NCI-H774 (cell line): ENCODE measurements at places on chromosomes 3 and 15.

GRCh38 chr3:63949005-63949404 lies 36.8 kb upstream of the SCAANT1 start:
- DNase-seq = no peak

DNA sequence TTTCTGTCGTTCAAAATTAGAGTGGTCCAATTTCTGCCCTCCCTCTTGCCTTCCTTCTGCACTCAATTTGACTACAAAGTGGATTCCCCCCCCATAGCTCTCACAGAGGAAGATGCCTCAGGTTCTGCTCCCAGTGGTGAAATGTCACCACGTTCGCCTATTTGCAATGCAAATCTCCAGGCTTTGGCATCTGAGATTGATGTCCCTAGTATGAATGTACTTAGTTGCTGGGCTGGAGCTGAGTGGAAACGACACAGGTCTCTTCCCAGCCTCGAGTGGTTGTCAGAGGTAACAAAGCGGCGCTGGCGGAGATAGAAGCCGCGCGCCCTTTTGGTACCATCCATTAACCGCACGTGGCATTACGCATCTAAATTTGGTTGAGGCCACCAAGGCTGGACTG lies 860.1 kb downstream of the MCTP2 start:
- no peak for DNase-seq

DNA sequence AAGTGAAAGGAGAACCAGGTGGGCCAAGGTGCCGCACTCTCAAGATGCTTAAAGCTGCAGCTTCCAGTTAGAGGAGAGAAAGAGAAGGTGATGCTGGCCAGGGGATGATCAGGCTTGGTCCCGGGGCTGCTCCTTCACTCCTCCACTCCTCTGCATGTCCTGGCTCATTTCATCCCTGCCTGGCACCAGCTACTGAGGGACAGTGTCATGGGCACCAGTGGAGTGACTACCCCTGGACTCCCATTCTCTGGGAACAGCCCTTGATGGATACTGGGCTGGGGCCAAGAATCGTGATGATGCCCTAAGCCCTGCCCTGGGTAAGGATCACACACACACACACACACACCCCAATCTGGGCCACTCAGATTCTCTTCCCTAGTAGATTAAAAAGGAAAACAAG lies 243.7 kb downstream of the UACA start:
- no peak for DNase-seq

DNA sequence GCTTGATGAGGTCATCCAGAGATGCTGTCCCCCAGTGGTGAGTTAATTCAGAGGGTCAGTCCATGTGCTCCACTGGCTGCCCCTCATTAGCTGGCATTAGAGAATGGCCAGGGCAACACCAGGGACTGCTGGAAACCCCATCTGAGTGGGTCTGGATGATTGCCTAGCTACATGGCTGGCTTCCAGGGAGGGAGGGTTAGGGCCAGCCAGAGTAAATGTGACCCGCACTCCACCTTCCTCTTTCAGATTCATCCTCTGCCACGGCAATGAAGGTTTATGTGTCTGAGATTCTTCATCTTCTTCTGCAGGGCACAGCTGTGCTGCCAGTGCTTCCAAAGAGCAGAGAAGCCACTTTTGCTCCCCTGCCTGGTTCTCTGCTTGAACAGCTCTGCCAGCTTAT lies 391.9 kb downstream of the OCA2 start:
- no peak for DNase-seq

- DNase-seq = no peak
These were observed 10.7 kb downstream of the CCDC32 start for GRCh38 chr15:40554161-40554525.

GRCh38 chr3:119762876-119763275 lies 19.0 kb upstream of the NR1I2 start:
- DNase-seq = no peak

DNA sequence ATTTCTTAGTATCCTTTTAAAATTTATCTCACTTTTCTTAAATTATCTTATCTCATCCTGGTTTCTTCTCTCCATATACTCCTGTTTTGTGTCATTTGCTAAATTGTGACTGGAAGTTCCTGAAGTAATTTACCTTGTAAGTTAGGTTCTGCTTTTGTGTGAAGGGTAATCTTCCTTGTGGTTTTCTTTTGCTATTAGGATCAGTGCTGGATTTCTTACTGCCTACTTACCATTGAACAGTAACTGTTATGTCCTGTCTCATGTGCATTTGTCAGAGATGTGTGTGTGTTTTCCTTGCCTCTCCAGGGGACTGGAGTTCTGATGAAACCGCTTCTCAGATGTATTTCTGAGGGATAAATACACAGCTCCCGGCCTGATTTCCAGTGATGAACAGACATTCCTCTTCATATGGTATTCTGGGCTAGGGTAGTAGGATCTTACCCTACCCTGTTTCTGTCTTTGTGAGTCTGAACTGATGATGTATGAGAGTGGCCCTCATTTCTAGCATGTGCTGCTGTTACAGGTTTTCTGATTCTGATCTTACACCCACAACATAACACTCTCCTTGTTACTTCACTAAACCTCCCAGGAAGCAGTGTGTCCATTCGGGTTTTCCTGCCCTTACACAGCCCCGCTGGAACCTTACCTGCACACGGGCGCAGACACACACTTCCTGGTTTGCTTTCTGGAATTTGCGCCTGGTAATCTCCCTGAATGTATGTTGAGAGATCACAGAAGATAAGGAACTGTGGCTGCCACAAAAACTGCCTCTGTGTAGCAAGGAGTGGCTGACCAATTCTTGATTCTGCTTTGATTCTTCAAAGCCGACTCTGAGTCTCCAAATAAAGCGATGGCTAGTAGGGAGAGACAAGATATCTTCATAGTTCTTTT lies 14.7 kb downstream of the PAK2 start:
- no peak for DNase-seq

GRCh38 chr15:67062369-67062985 lies 2.9 kb upstream of the SMAD3 start:
- DNase-seq = no peak

- no peak for DNase-seq
These were observed at the start of gene ITGB5 for GRCh38 chr3:124887177-124887931. Gene ITGB5 (minus strand): TSS chr3:124887365. CDS start chr3:124887000, 365 bp downstream.

- DNase-seq = no peak
These were observed 189.4 kb downstream of the WNT5A start for GRCh38 chr3:55297706-55298105.

DNA sequence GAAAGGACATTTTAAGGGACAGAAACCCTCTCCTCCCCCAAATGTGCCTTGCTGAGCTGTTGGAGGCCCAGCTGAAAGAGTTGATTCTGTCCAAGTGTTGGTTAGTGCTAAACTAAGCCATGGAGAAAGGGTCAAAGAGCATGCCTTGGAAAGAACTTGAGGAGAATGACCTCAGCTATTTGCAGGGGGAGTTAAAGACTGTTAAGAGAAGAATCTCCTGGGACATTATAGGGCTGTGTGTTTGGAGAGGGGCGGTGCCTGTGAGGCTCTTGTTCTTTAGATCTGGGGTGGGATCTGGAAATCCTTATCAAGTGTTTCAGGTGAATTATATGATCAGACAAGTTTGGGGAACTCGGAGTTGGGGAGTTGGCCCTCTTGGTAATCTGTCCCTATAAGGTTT lies 13.0 kb downstream of the FNDC3B start:
- DNase-seq = no peak

DNA sequence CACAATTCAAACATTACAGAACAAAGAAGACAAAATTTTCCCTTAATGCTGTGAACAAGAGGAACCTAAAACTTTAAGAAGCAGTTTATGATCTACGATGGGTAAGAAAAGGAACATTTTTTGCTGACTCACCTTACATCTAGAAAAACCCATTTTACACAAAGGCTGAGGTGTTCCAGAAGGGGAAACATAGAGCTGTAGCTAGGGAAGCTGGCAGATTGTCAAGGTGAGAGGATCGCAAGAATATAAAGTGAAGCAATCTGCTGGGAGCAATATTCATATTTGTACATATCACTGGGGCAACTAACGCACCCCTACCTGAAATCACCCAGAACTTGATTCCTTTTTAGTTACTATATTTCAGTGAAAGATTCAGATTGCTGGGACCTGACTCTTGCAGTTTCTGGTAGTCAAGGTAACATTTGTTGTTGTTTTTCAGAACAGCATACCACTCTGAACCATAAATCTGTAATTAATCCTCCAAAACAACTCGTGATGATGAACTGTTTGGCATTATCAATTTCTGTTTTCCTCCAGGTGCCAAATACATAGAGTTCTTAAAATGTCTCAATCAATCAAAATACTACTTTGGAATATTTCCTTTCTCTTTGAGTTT lies 184.1 kb upstream of the LRRC3B start:
- no peak for DNase-seq

DNA sequence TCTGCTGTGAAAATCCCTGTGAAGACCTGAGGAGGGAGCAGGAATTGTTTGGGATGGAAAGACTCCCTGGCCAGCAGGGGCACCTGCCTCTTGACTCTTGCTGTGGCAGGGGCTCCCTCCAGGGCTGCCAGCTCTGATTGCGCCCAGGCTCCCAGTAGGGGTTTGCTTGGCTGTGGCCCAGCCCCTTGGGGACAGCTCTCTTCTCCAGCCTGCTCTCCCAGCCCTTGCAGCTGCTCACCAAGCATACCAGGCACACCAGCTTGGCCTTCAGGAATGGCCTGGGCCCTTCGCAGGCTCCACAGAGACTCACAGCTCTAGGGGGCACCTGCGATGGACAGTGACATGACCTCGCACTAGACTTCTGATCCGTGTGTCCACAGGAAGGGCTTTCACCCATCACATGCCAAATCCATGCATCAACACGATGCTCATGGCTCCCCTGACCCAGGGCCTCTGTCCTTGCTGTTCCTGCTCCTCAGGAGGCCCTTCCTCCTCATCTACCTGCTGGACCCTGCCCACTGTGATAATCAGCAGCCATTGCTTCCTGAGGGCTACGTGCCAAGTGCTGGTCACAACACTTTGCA lies 61.8 kb downstream of the SCN5A start:
- no peak for DNase-seq

DNA sequence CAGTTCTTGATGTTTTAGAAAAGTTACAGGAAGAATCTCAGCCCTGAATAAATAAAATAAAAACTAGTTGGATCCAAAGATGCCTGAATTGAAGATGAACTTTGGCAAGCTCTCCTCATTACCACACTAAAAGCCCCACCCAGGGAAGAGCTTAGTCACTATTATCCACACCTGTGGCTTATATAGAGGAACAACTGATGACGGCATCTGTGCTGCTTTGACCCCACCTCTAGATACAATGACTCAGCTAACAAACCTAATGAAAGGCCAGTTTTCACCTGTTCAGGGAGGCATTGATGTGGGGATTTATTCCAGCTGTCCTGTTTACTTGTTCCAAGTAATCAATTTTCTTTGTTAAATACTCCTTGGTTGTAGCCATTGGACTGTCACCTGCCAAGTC lies 604.7 kb upstream of the EPHA6 start:
- no peak for DNase-seq

DNA sequence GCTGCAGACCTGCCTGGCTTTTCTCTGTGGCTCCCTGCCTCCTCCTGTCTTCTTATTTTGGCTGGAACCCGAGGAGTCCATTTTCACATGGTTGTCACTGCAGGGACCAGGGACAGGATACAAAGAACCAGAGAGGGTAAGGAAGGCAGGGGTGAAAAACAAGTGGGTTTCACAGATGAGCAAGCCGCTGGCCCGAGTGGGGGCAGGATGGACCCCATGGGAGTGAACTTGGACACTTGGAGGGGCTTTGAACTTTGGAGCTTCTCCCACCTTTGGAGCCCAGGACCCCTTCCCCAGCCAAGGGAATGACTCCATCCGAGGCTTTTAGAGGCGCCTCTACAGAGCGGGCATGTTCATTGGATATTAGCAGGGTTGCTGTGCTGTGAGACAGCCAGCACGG lies 26.9 kb upstream of the ADCY5 start:
- DNase-seq = no peak
